ENCODE measurements at places on chromosomes 12 and 14. TPM values are rescaled to one million over a fixed set of nuclear protein-coding genes. Genes with fewer than 3 reads are reported as not detected.

DNA sequence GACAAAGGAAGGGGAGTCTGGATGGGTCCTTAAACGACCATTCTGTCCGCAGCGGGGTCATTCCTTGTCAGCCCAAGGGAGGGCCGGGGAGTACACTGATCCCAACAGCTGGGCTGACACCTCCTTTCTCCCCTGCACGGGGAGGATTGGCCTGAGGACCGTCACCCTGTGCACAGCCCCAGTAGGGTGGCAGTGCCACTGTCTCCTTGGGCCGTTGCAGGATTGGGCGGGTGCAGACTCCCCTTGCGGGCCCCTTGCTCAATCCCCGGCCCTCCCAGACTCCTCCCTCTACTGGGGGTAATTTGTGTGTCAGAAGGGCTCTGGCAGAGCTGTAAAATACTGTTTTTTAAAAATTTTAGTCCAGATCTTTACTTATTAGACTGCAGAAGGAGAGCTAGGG is 12.6 kb upstream of the AMN start:
- DNase-seq, result no peak

GRCh38 chr12:63804746-63805145 is 25.0 kb downstream of the RXYLT1 start:
- DNase-seq, result no peak

HNF1A gene
- total RNA-seq, result not detected

KRT77 gene
- 0.10 TPM for total RNA-seq

GRCh38 chr12:130672089-130672820 is 43.8 kb downstream of the RIMBP2 start:
- no peak for DNase-seq

- DNase-seq, result no peak
Observed at GRCh38 chr12:53956251-53956887, 1.7 kb downstream of the HOXC12 start.

DNA sequence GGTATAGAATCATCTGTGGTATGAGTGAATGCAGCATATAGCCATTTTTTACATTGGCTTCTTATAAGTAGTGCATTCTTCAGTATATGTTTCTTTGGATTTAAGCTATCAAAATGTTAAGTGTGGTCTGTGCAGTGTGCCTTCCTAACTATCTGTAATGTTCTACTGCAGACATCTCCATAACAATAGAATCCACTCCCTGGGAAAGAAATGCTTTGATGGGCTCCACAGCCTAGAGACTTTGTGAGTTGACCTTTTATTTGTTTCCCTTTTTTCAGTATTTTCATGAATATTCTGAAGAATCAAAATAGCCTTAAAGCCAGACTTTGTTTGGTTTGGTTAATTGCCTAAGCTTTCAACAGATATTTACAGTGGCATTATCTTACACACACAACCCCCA is 107.2 kb downstream of the ZFC3H1 start:
- DNase-seq, result no peak

- DNase-seq, result peak; percentile 86
Observed at GRCh38 chr14:87567618-87568295, 425.2 kb downstream of the GALC start.

TCL1B gene
- not detected for total RNA-seq

DNA sequence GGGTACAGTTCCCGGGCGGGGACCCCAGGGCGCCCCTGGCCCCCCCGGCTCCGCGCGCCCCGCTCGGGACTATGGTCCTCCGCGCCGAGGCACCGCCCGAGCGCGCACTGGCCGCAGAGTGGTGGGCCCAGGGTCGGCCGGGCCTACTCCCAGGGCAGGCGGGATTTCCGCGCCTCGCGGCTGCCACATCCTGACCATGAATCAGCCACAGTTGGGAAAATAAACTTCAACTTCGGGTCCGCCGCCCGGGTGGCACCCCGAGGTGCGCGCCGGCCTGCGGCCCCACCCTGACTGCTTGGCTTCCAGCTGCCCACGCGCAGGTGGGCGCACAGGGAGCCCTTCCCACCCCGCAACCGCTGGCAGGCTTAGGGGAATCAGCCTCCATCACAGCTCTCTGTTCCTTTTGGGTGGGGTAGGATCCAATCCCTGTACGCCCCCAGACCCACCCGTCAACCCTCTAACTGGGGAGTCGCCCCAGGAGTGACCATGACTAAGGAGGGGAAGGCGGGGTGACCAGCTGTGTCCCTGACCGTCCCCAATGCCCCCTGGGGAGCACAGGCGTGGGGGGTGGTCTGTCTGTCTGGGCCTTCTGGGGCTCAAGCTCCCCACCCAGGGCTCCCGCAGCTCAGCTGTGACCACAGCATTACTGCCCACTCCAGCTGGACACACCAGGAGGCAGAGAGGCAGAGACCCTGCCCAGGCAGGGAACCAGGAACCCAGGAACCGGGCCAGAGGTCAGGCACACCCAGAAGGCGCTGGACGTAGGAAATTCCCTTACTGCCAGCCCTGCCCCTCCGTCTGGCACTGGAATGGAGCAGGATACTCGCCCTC is 678 bp downstream of the INF2 start:
- DNase-seq, result no peak

DNA sequence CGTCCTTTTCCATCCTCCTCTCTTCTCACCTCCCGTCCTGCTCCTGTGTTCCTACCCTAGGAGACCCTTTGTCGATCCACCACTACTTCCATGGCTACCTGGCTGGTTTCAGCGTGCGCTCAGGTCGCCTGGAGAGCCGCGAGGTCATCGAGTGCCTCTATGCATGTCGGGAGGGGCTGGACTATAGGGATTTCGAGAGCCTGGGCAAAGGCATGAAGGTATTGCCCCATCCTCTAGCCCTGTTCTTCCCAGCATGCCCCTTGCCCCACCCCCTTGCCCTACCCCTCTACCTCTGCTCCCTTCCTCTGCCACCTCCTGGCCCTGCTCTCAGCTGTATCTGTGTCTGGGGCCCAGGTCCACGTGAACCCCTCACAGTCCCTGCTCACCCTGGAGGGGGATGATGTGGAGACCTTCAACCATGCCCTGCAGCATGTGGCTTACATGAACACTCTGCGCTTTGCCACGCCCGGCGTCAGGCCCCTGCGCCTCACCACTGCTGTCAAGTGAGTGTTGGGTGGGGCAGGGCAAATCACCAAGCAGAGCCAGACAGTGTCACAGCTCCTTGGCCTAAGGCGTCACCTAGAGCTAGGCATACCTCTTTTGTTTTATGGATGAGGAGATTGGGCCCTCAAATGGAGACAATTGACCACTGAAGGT is 12.8 kb downstream of the CLSTN3 start:
- no peak for DNase-seq

DNA sequence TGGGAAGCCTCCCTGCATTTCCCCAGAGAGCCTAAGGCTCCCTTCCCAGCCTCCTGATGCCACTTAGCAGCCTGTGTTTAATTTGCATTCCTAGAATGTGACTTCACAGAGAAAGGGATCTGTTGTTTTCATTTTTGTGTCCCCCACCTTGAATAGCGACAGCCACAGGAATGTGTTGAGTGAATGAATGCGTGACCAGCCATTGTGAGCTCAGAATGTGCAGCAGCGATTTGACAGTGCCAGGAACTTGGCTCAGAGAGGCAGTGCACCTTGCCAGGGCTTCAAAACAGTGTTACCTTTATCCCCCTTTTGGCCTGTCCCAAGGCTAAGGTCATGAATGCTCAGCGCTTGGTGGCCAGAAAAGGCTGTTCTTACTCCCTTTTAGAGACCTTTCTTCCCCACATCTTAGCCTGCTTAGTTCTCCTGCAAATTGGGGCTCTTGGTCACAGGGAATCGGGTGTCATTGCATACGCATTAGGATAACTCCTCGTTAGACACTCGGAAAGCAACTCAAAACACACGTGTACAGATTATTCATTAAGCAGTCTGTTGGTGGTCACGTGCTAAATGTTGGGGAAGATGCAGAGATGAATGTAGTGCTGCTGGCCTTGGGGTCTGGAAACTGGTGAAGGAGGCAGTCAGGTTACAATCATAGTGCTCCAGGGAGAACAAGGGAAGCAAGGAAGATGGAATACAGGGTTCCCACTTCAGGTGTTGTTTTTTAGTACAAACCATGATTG is 9.8 kb downstream of the NTF3 start:
- DNase-seq, result no peak

AQP6 gene
- 0.10 TPM for total RNA-seq

DNA sequence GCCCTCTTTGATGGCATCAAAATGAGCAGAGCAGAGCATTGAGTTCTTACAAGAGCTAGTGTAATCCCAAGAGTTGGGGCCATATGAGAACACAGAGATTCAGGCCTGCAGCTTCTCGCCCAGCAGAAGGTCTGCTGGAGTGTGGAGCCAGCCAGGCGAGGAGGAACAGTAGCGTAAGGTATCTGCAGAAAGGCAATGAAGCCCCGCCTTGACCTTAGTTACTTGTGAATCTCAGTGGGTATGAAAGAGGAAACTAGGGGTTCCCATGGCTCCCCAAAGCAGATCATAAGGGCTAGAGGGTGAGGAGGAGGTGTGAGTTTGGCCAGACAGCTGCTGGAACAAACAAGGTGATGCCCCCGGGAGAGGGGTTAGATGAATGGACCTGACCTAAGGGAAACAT is 49.4 kb downstream of the SLC8A3 start:
- no peak for DNase-seq

DNA sequence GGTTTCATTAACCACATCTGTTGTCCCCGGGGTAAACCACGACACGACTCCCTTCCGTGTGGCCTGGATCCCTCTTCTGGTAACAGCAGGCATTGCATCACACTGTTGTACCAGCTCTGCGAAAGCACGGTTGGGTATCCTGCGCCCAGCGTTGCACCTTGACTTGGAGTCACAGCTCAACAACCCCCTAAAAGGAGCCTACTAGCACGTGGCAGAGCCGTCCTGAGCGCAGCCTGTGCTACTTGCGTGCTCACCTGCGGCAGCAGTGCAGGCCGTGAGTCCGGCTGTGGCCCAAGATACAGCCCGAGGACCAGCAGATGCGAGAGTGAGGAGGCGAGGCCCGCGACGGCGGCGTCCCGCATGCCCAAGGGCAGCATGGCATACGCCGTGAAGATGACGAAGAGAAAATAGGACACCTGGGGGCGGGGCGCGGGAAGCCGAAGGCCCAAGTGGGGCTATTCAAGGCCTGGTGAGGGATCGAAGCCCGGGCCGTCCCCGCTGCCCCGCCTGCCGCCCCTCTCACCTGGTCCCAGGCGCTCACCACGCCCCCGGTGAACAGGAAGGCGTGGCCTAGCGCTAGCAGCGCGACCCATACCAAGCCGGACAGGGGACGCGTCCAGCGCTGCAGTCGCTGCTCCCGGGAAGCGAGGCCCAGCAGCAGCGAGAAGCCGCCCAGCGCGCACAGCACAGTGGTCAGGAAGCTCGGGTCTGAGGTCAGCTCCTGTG is 2.4 kb downstream of the ADCY4 start:
- peak; percentile 81 for DNase-seq

GRCh38 chr12:83016218-83016835 is 329.6 kb downstream of the TMTC2 start:
- DNase-seq, result peak; percentile 76

RHOJ gene
- 27.2 TPM for total RNA-seq

DNA sequence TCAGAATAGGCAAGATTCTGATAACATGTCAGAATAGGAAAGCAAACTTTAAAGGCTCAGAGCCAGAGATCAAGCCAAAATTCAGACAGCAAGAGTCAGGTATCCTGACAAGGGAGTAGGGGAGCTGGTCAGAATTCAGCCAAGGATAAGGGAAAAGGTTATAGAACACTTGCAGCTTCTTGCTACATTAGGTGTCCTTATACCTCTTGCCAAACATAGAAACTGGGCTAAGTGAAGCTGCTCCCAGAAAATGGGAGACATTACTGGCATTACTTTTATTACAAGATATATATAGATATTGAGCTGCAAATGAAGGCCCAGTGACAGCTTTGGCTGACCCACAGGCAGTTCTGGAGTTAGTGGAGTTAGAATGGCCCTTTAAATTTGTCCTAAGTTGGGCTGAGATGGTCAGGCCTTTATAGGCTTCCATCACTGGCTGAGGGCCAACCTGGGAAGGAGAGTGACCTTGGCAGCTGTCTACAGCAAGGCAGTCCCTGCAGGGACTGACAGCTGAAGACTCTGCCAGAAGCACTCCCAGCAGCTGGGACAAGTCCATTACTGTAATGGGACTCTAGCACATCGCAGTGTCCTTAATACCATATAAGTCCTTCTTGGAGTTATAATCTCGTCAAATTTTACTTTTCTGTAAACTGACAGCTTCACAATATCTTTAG is 83.0 kb downstream of the LRRC9 start:
- peak; percentile 94 for DNase-seq

DNA sequence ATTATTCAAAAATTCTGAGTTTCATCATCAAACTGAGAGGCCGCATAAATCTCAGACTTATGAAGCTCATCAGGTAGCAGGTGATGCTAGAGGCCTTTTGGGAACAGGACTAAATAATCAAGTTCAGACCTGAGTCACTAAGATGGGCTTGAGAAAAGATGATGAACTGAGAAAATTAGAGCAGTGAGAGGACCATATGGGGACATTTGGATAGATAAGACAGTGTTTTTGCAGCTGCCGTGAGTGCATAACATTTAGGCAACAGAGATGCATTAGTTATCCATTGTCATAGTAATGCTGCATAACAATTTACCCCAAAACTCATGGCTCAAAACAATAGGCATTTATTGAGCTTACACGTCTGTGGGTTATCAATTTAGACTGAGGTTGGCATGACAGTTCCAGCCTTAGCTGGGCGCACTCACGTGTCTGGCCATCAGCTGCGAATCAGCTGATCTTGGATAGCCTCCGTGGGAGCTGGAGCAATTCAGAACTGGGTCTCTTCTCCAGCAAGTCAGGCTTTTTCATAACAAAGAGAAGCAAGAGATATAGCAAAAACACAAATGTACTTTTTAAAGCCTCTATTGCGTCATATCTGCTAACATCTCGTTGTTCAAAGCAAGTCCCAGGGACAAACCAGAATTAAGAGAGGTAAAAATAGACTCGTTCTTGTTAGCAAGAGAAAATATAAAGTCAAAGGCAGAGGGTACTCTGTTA is 72.8 kb downstream of the CAPZA3 start:
- DNase-seq, result no peak

ACTN1 gene
- total RNA-seq, result 72.9 TPM

- peak; percentile 65 for DNase-seq
Observed at GRCh38 chr12:54300732-54301427, at the start of gene NFE2. TSS of gene NFE2 (minus strand) at chr12:54301015. CDS start at chr12:54295248, 5,767 bp downstream.

- no peak for DNase-seq
Observed at GRCh38 chr12:103780093-103780440, 61.0 kb downstream of the NT5DC3 start.

GRCh38 chr14:90140298-90140955 is 78.6 kb downstream of the KCNK13 start:
- DNase-seq, result no peak

- DNase-seq, result no peak
Observed at GRCh38 chr14:63909984-63910383, 57.2 kb downstream of the SYNE2 start.

- DNase-seq, result no peak
Observed at GRCh38 chr12:87820524-87821202, 208.5 kb downstream of the C12orf50 start.

PTPN21 gene
- total RNA-seq, result 31.3 TPM

- DNase-seq, result no peak
Observed at GRCh38 chr12:23964812-23965211, 15.3 kb upstream of the SOX5 start.

DNA sequence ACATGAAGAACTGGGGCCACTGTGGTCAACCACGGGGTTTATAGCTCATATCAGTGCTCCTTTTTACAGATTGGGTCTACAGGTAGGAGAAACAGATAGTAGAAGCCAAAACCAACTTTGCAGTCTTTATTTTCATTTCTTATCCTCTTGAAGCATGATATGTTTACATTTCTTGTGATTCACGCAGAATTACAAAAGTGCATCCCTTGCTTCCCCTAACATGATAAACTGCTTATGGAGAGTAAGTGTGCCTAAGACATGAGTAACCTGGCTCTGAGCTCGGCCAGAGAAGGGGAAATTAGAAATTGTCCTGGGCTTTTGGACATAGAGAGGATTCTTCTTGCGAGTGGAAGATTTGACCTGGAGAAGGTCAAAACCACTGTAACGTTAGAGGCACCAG is 18.4 kb downstream of the PWP1 start:
- DNase-seq, result no peak

KRT85 gene
- not detected for total RNA-seq

ST8SIA1 gene
- total RNA-seq, result 10.2 TPM
